ENCODE measurements at places on chromosomes 1 and 21. TPM values are rescaled to one million over a fixed set of nuclear protein-coding genes. Genes with fewer than 3 reads are reported as not detected.

Gene SMPDL3B
- total RNA-seq: 0.34 TPM

Gene ITLN2
- total RNA-seq: not detected

Gene KRTAP13-3
- total RNA-seq: not detected

Gene FLG2
- total RNA-seq: not detected

Gene GBP4
- 0.02 TPM for total RNA-seq

Gene ANGEL2
- 52.8 TPM for total RNA-seq

Gene NBPF15
- total RNA-seq: 26.2 TPM

Gene PIGP
- 18.1 TPM for total RNA-seq
